NCI-H1694 (cell line): ENCODE measurements at places on chromosomes 11 and 22.
A peak's percentile ranks its signal among the peaks of the same experiment; 100 is the strongest.

- DNase-seq = no peak
These were observed 363.3 kb downstream of the METTL15 start for GRCh38 chr11:28471537-28471936.

DNA sequence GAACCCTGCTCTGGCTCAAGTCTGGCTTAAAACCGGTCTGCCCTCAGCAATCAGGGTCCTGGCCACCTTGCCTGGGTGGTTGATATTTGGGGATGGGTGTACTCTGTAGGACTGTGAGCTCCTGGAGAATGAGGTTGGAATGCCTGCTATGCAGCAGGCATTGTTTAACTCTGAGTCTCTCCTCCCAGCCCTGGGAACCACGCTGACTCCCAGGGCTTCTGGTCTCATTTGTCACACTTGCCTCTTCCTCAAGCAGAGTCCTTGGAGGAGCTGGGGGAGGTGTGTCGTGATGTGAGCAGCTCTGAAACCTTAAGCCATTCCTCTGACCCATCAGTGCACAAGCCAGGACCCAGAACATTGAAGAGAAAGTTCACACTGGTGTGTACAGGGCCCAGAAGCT lies 340.1 kb downstream of the MN1 start:
- DNase-seq = no peak

DNA sequence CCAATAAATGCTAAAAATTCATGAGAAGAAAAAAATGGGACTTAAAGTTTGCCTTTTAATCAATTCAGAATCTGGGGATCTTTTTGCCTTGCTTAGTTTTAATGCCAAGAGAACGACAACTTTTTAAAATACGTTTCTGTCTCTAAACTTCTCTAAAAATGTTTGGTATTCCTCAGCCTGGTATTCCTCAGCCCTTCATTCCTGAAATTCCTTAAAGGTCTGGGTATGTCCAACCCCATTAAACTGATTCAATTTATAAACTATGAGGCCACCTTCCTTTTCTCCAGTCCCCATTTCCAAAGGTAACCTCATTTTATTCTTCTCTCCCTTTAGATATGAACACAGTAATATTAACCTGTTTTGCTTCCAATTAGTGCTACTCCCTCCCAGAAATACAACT lies 16.6 kb downstream of the POLA2 start:
- no peak for DNase-seq

GRCh38 chr22:23744485-23744884 lies 6.4 kb downstream of the ZNF70 start:
- DNase-seq = no peak

DNA sequence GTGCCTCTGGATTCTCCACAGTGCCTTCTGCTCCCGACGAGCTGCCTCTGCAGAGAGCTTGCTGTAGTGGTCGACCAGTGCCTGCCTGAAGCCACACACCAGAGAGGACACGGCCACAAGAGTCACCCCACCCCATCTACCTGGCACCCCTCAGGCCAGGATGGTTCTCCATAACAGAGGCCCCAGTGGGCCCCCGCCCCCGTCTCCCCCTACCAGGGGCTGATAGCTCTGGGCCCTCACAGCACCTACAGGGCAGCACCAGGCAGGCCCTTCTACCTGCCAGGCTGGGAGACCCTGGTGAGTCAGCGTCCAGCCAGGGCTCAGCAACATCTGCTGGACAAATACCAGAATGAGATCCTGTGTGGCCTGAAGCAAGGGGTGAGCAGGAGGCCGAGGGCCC lies 21.7 kb downstream of the SELENOO start:
- DNase-seq = no peak

GRCh38 chr11:29255401-29255800 lies 761.4 kb downstream of the KCNA4 start:
- no peak for DNase-seq

- peak; percentile 21 for DNase-seq
These were observed 9.4 kb downstream of the IGSF9B start for GRCh38 chr11:133947321-133947756.

DNA sequence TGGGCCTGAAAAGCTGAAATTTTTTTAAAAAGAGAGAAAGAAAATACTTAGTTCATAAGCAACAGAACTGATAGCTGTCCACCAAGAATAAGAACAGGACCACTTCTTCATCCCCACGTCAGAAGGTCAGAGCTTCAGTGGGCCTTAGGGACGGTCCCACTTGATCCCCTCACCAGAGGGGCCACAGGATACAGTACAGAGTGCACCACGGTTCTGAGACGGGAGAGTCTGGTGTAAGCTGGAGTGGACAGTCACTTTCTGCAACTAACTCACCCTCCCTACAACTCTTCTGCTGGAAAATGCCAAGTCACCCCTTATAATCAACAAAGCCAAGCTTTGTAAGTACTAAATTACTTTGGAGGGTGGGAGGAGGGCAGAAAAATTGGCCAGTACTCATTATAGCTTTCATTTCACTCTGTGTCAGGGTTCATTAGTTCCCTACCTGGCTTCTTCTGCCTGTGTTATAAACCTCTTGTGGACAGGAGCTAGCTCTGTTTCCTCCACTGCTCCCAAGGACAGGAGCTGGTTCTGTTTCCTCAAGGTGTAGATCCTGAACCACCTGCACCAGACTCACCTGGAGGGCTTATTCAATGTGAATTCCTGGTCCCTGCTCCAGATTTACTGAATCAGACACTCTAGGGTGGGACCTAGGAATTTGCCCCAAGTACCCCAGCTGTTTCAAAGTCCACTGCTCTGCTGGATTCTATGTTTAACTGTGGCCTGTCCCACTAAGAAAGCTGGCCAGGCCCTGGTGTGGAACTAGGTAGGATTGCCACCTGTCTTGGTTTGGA lies 39.6 kb downstream of the SCGB1A1 start:
- DNase-seq = no peak

DNA sequence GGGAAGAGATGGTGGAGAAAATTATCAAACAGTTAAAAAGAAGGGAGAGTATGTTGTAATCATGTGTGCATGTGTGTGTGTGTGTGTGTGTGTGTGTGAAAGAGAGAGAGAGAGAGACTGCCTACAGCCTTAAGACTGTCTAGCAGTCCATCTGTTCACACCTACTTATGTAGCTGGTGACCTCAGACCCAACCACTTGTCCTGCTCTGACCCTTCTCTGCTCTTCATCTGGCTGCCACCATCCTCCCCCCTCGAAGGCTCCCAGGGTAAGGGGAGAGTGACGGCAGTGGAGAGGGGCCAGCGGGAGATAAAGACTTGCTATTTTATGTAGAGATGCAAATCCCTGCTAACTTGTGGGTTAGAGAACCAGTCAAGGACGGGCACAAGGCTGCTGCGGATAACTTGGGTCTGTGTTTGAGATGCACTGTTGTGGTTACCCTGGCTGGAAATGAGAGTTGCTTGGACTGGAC lies 24.9 kb upstream of the GRAMD1B start:
- no peak for DNase-seq

GRCh38 chr11:83057721-83058120 lies 14.0 kb downstream of the RAB30 start:
- no peak for DNase-seq

GRCh38 chr22:17381192-17381913 lies 12.1 kb downstream of the CECR2 start:
- no peak for DNase-seq

GRCh38 chr11:106133529-106133928 lies 56.1 kb downstream of the AASDHPPT start:
- DNase-seq = no peak

GRCh38 chr11:20156280-20156875 lies 3.9 kb downstream of the DBX1 start:
- no peak for DNase-seq

DNA sequence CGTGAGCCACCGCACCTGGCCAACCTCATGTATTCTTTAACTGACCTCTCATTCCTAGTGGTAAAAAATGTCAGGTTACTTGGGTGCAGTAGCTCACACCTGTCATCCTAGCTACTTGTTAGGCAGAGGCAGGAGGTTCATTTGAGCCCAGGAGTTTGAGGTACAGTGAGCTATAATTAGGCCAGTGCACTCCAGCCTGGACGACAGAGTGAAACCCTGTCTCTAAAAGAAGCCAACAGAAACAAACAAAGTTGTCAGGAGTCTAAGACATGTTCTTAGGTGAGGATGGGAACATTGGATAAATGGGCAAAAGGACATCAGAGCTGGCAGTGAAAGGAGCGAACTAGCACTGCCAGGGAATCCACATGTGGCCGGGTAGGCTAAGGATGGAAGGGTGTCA lies 18.1 kb downstream of the MADD start:
- DNase-seq = no peak

- DNase-seq = no peak
These were observed 27.2 kb downstream of the MORC2 start for GRCh38 chr22:30941363-30941740.

DNA sequence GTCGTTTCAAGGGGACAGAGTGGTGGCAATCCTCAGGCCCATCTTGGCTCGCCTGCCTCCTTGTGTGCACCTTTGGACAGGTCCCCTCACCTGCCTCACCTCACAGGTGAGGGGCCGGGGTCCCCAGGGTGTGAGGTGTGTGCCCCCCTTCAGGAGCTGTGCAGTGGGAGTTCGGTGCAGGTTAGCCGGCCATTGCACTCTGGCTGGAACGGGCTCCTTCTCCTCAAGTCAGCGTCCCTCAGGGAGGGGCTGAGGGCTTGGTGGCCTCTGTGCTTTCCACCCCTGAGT lies 269.1 kb downstream of the TBC1D22A start:
- no peak for DNase-seq

DNA sequence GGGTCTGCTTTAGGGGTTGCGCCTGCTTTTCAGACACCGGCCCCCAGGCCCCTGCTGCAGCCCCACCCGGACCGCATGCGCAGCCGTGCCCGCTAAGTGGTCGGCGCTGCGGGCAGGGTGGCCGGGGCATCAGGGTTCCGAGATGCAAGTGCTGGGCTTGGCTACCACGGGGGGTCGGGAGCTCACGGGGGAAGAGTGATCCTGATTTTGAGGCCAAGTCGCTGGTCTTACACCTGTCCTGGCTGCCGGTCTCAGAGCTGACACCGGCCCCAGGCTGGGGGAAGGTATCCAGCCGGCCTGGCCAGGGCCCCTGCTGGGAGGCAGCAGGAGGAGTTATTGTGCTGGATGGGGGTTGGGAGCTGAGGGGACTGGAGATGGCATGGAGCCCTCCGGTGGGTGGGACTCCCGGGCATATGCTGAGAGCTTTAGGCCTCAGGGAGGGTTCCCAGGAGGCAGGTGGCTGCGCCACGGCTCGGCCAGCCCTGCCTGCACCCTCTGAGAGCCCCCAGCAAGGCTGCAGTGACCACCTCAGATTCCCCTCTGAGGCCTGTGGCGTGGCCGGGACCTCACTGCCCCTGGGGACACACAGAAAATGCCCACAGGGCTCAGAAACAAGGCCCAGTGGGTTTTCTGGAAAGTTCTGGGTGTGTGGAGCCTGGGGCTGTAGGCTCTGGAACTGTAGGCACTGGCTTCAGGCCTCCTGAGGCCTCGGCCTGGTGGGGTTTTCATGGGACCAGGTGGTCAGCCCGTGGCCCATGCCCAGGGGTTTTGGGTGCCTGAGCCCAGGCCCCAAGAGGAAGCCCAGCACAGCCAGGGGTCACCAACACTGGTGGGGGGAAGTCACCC lies 4.4 kb upstream of the MUC5AC start:
- DNase-seq = no peak

GRCh38 chr11:114036147-114036811 lies 23.2 kb upstream of the ZBTB16 start:
- no peak for DNase-seq

GRCh38 chr11:128598096-128598495 lies 10.7 kb upstream of the ETS1 start:
- DNase-seq = no peak

- no peak for DNase-seq
These were observed 130.5 kb upstream of the B3GAT1 start for GRCh38 chr11:134542401-134543165.

- no peak for DNase-seq
These were observed 53.0 kb downstream of the ST3GAL4 start for GRCh38 chr11:126408496-126408895.

GRCh38 chr11:87251560-87251959 lies 213.8 kb downstream of the TMEM135 start:
- no peak for DNase-seq

- DNase-seq = no peak
These were observed 56.4 kb upstream of the CD44 start for GRCh38 chr11:35082321-35083180.

DNA sequence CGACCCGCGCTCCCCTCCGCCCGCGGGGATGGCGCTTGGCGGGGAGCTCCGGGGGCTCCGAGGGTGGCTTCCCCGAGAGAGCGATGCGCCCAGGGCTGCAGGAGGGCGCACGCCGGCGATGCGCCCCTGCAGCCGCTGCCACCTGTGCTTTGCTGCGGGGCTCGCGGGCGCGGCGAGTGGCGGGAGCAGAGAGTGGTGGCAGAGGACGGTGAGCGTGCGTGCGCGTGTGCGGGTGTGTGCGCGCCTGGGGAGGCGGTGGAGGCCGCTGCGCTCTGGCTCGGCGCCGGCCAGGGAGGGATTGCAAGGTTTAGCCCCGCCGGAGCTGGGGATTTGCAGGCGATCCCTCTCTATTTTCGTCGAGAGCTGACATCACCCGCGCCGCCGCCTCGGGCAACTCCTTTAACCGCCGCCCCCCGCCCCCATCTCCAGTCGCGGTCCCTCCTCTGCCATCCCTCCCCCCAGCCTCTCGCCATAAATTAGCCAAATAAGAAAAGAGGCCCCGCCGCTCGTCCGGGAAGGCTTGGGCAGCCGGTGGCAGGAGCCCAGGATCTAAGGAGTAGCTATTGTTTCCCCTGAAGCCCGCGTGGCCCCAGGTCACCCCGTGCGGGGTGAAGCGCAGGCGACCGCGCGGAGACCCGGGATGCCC lies at the start of gene SLC1A2:
Gene SLC1A2 (minus strand): TSS at position 375 of the 646 bp plus-strand sequence. CDS start 592 bp downstream, outside the sequence.
- peak; percentile 26 for DNase-seq

- no peak for DNase-seq
These were observed 44.4 kb upstream of the MYEOV start for GRCh38 chr11:69249311-69250185.

DNA sequence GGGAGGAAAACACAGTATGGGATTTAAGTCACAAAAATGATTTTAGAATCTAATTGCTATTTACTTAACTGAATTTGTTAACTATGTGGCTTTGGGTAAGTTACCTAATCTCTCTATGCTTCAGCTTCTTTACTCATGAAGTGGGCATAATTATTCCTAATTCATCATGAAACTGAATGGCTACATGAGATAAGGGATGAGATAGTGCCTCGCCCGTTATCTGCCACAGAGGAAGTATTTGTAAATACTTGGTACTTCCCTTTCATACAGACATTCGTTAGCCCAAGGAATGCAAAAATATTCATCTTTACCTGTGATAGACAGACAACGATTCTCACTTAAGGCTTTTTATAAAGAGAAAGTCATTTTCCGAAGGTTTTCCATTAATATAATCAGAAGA lies 221.2 kb upstream of the BLID start:
- no peak for DNase-seq
